ENCODE measurements at places on chromosomes 2 and 18.

DNA sequence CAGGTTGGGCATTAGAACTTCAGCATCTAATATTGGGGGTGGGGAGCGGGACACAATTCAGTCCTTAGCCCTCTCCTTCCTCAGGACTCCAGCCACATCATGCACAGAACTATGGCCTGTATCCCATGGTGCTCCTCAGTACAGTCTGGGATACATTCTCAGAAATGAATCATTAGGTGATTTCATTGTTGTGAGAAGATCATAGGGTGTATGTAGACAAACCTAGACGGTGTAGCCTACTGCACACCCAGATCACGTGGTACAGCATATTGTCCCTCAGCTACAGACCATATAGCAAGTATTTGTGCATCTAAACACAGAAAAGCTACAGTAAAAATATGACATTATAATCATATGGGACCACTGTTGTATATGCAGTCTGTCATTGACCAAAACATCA, 23.2 kb upstream of the IMP4 start:
- DNase-seq: no peak

DNA sequence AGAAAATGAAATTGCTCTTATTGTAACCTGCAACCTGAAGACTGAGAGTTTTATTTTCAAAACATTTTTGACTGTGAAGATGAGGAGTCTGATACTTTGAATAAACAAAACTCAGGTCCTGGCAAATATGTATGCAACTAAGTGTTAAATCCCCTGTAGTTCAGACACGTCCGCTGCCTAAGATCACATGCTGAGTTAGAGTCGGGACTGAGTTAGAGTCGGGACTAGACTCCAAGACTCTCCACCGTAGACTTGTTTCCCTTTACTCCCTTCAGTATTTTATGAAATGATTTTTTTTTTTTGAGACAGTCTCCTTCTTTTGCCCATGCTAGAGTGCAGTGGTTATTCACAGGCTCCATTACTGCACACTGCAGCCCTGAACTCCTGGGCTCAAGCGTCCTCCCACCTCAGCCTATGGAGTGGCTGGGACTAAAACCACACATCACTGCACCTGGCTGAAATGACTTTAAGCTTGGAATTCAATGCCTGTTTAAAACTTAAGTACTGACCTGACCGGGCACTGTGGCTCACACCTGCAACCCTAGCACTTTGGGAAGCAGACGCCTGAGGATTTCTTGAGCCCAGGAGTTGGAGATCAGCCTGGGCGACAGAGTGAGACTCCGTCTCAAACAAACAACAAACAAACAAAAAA, 28.0 kb upstream of the PMAIP1 start:
- DNase-seq: no peak

DNA sequence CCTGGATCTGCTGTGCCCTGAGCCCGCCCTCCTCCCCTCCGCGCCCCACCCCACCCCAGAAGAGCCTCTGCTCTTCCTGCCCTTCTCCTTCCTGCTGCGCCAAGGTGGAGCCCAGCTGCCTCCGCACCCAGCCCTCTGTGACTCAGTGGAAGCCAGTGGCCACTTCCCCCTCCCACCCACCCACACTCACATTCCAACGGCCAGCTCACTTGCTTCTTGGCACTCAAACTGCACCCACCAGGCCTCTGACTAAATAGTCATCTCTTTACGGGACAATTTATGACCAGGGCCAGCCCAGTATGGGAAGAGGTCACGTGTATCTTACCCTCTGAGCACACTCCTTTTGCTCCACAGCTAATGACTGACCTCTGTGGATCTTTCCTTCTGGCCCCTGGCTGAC, 150.4 kb upstream of the SLC1A4 start:
- DNase-seq: no peak

GRCh38 chr2:94762600-94762999, 108.6 kb upstream of the TEKT4 start:
- DNase-seq: no peak

- no peak for DNase-seq
Measured at GRCh38 chr18:49112031-49112430, 161.3 kb upstream of the SMAD7 start.

DNA sequence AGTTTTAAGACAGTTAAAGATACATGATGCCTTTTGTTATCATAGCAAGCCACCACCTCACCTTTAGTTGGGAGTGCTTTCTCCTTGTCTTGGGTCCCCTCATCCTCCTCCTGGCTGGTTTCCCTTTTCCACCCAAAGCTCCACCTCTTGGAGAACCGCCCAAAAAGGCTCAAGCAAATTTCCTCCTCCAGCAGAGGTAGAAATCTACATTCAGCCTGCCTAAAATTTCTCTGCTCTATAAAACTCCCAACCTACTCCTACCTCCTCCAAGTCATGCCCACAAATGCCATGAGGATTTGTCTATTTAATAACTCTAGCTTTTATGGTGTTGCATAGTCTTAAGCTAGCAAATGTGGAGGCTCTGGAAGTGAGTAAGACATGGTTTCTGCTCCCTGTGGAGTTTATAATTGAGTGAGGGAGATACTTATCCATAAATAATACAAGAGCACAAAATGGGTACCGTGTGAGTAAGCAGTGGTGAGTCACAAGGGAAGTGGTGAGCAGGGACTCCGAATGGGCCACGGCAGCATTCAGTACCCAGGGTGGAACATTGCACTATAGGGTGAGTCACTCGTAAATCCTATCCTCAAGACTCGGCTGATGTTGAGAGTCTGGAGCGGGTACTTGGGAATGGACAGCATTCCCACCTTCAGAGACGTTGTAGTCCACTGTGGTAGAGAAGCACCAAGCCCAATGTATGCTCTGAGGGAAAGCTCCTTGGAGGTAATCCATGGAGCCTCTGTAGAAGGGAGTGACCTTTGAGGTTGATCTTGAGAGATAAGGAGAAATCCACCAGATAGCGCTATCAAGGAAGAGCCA, 146.3 kb downstream of the RTN4 start:
- DNase-seq: no peak

GRCh38 chr2:218387369-218388194, 5.5 kb downstream of the SLC11A1 start:
- no peak for DNase-seq

- no peak for DNase-seq
Measured at GRCh38 chr2:212649646-212650045, 111.0 kb upstream of the ERBB4 start.

DNA sequence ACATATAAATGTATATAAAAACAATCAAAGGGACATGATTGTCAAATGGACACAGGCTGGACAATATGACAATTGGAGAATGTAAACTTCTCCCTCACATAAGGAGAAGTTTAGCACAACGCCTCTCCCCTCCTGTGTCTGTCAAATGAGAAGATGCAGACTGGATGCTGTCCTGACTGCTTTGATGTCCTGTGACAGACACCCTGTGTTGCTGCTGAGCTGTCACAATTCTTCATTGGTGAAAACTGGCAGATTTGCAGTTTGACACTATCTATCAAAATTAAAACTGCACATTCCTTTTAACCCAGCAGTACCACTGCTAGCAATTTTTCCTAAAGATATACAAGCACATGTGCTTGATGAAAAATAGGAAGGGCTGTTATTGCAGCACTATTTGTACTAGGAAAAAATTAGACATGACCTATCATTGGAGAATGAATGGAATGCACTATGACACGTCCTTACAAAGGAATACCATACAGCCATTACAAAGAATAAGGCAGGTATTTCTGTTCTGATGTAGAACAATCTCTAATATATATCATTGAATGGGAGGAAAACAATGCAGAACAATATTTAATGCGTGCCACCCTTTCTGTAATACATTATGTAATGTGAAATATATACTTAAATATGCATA, 12.4 kb downstream of the DPYSL5 start:
- no peak for DNase-seq

Data from stimulated activated CD4-positive, alpha-beta T cell treated with anti-CD3 and anti-CD28 coated beads, Interleukin-1b, Interleukin-23, amount 100 ng/mL, for 1 hour (primary cell).